ENCODE measurements at places on chromosomes 12 and 14. TPM values are rescaled to one million over a fixed set of nuclear protein-coding genes. Genes with fewer than 3 reads are reported as not detected.

Gene TAS2R9
- total RNA-seq, result not detected

GRCh38 chr12:115322275-115322674 lies 638.3 kb upstream of the TBX3 start:
- no peak for DNase-seq

Gene FGD6
- 1.2 TPM for total RNA-seq

- no peak for DNase-seq
These were observed 25.2 kb upstream of the KLHL42 start for GRCh38 chr12:27754795-27755194.

GRCh38 chr12:94718114-94718513 lies 67.8 kb upstream of the TMCC3 start:
- DNase-seq, result no peak
